HS-5 (cell line): ENCODE measurements at places on chromosomes 6 and 20.

DNA sequence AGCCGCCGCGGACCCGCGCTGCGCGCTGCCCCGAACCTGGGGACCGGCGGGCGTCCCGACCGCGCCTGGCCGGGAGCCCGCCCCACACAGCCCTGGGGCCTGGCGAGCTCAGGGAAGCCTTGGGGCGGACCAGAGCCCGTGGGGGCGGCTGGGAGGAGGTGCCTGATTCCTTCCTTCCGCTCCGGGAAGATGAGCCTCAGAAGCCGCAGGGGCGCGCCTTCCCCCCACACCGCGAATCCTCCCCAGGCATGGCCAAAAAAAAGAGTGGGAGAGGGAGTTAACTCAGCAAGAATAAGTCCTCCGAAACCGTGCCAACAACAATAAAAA, at the start of gene CBLN4:
Gene CBLN4 (minus strand): TSS at position 131 of the 327 bp plus-strand sequence. CDS start 1,348 bp downstream, outside the sequence.
- DNase-seq: no peak

- DNase-seq: peak; percentile 80
Measured at GRCh38 chr6:112223070-112223861, 31.1 kb downstream of the LAMA4 start.

- no peak for DNase-seq
Measured at GRCh38 chr6:85252552-85252951, 197.3 kb upstream of the NT5E start.

DNA sequence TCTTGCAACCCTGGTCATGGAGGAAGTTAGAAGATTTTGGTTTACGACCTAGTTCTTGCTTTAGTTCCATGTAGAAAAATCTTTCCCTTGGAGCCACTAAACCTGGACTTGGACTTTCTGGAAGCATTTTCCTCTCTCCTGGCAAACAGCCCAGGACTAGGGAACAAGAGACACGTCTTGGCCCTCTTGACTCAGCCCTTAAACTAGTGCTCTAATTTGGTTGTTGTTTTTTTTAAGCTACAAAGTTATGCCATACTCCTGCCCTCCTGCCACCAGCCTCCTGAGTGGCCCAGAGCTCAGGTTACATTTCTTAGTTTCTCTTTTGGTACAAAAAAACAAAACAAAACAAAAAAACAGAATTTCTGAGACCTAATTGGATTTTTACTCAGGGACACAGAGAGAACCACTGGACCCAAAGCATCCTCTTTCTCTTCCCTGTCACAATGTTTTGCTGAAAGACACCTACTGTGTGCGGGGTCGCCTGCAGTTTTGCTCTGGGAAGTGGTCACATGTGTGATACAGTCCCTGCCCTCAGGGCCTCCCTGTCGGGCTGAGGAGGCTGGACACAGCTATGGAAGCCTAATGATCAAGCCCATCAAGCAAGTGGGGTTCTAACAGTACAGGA, 32.3 kb upstream of the SCUBE3 start:
- no peak for DNase-seq

DNA sequence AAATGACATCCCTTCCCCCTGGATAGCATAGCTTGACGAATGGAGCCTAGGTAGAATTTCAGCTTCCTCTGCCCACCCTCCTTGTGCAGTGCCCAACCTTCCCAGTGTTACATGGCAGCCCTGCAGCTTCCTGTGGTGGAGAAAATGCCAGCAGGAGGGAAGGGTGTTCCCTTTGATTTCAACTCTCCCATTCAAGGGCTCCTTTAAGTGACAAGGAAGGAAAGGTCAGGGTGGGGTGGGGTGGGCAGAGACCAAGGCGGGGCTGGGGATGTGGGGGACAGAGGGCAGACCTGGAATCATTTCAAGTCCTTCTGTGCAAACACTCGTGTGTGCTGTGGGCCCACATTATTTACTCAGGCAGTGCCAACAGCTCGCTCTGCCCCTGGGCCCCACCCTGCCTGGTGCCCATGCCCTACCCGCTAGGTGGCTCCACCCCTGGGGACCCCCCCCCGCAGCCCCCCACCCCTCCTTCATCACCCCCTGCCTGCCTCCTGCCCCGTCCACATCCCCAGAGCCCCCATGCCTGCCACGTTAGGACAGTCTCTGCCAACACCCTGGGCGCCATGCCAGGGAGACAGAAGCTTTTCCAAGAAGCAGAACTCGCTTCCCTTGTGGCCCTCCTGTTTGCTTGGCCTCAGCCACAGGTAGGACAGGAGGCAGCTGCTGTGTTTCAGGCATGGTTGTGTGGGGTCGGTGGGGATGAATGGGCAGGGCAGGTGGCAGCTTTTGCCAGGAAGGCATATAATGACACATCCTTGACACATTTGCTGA, 9.4 kb downstream of the SPDEF start:
- no peak for DNase-seq
